ENCODE measurements at places on chromosomes 7 and 10.

DNA sequence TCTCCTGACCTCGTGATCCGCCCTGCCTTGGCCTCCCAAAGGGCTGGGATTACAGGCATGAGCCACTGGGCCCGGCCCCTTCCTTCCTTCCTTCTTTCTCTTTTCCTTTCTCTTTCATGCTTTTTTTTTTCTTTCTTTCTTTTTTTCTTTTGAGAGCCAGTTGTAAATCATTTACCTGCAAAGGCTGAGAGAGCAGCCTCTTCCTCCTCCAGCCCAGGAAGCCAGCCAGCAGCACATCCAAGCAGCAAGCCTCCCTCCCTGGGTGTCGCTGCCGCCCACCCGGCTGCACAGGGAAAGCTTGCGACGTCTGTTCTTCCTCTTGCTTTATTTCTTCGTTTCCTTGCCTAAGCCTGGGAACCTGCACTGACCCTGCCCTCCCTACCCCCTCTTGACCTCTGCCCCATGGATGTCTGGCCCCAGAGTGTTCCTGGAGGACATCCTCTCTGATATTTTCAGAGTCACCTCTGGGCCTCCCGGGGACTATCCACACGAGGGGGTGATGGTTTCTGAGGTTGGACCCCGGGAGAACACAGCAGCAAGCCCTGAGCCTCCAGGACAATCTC lies 62.8 kb upstream of the MYL10 start:
- peak; percentile 46 for DNase-seq

DNA sequence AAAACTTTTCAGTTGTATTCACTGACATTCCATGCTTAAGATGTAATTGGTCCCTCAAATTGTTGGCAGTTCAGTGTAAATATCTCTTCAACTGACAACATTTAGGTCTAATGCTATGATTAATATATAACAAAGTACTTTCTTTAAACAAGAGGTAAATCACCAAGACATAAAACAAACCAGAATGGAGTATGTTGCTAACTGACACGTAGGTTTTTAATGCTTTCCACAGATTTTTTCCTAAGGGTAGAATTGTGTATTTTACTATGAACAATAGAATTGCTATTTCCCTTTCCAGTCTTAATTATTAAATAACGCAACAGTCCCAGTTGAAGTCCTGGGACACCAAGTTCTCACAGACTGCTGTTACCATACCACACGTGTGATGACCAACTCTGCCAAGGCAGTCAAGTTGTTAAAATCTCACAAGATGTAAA lies 4.1 kb downstream of the JCAD start:
- no peak for DNase-seq

DNA sequence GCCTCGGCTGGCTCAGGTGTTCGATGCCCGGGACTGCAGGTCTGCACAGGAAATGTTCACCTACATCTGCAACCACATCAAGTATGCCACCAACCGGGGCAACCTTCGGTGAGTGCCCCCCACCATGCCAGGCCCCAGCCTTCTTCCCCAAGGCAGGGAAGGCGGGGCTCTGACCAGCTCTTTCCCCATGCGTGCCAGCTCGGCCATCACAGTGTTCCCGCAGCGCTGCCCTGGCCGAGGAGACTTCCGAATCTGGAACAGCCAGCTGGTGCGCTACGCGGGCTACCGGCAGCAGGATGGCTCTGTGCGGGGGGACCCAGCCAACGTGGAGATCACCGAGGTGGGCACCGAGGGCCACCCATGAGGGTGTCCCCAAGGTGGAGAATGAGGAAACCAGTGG lies 7.5 kb downstream of the NOS3 start:
- DNase-seq, result no peak

GRCh38 chr7:25565949-25566348 lies 337.7 kb upstream of the NPVF start:
- peak; percentile 92 for DNase-seq

- no peak for DNase-seq
These were observed 35.7 kb downstream of the SEMA3E start for GRCh38 chr7:83613232-83613631.

- no peak for DNase-seq
These were observed 219.1 kb upstream of the PITRM1 start for GRCh38 chr10:3391657-3392056.
